NCI-H1417 (cell line): ENCODE measurements at places on chromosomes 1 and 21.

DNA sequence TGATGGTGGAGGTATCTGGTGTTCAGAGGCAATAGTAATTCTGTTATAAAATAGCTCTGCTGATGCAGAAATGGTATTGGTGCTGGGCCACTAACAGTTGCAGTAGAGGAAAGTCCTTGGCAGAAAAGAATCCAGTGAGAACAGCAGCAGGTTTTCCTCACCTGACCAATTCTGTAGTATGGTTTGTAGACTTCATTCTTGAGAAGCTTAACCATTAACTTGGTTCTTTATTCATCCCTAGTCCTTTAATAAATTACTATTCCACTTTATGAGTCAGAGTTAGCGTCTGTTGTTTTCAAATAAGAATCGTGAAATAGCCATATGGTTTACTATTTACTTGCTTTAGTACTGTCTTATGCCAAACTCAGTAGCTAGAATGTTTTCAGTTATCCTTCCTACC is 128.5 kb upstream of the SERTAD4 start:
- DNase-seq, result no peak

- DNase-seq, result no peak
Measured at GRCh38 chr1:25669781-25670567, 53.4 kb downstream of the MAN1C1 start.

DNA sequence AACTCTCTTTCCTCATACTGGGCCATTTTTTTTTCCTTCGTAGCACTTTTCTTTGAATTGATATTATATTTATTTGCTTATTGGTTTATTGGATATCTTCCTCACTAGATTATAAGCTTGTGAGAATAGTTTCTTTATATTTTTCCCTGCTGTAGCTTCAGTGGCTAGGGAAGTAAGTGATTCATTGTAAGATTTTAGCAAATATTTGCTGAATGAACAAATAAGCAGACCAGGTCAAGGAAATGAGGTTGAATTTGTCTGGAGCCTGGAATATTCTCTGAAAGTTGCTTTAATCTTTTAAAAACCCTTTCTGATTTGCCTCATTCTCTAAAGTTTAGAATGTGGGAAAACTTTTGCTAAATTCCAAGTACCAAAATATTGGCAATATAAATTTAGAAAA is 80.2 kb downstream of the RABGAP1L start:
- DNase-seq, result no peak

GRCh38 chr21:42683371-42684108 is 30.1 kb downstream of the PDE9A start:
- DNase-seq, result no peak
